Stimulated activated naive CD8-positive, alpha-beta T cell treated with anti-CD3 and anti-CD28 coated beads, Interleukin-15, amount 100 ng/mL, for 72 hours (primary cell): ENCODE measurements at places on chromosomes 13 and 19.
A peak's percentile ranks its signal among the peaks of the same experiment; 100 is the strongest.

- DNase-seq: peak; percentile 33
Observed at GRCh38 chr19:13150931-13151604, 857 bp downstream of the IER2 start.

DNA sequence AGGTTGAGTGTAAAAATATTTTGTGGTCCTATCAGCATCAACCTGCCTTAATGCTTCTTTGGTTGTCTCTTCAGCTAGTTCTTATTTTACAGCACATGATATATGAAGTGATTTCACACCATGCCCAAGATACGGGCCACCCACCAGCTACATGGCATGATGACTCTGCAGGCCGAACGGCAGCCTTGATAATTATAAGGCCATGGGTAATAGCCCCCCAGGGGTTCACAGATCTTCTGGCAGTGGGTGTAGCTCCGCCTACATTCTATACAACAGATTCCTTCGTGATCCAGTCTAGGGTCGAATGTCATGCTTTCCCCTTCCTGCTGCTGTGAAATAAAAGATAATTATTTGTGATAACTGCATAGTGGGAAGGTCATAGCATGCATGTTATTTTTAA, 36.1 kb downstream of the CNMD start:
- no peak for DNase-seq

- no peak for DNase-seq
Observed at GRCh38 chr13:75739244-75739868, 103.2 kb downstream of the LMO7 start.

GRCh38 chr13:36129539-36129938, 1.6 kb downstream of the DCLK1 start:
- DNase-seq: no peak

- peak; percentile 13 for DNase-seq
Observed at GRCh38 chr19:37007587-37008220, 70.5 kb upstream of the ZNF420 start.

DNA sequence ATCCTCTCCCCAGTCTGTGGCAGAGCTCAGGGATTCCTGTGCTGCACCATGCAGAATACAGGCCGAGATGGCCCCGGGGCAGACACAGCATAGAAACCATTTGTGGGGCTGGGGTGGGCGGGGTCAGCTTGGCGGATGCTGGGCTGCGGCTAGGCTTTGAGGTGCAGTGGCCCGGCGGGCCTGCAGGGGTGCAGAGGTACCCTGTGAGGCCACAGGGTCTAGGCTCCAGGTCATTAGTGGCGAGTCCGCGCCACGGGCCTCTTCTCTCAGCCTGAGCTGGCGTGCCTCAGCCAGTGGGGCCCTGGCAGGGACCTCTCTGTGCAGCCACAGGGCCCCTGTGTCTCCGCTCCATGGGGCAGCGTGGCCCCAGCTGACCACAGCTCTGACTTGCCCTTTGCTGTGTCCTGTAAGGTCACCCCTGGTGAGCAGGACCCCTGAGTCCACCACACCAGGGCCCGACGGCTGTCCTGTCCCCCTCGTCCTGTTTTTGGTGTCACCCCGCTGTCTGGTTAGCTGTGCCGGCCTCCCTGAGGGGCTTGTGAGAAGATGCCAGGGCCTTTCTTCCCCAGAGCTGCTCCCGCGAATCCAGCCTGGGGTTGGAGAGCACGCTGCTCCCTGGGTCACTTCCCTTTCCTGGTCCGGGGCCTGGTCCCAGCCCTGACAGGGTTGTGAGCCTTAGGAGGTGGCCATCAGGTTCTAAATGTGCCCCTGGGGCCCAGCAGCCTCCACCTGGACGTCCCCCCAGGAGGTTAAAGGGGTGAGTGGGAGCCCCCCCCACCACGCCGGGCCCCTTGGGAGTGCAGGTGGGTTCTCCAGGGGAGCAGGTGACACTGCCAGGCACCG, 12.1 kb downstream of the KDM4B start:
- DNase-seq: no peak

GRCh38 chr13:88248393-88248792, 577.2 kb downstream of the SLITRK5 start:
- no peak for DNase-seq

DNA sequence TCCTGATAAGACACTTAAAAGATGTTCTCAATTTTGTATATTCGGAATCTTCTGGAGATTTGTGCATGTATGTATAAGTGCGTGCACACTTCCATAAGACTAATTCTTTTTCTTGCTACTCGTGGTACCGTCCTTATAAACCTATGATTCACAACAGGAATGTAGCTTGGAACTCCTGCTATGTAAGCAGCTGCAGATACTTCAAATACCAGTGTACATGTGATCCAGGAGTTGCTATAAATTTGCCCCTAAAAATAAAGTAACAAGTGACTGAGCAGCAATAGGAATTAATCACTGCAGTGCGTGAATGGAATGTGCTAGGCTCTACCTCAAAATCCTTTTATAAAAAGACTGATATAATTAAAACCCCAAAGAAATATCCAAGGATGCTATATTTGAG, 214.9 kb downstream of the KLF5 start:
- no peak for DNase-seq
